ENCODE measurements at places on chromosomes 7 and 10. TPM values are rescaled to one million over a fixed set of nuclear protein-coding genes. Genes with fewer than 3 reads are reported as not detected.

Gene FLNC
- polyA plus RNA-seq, result 823 TPM

Gene OR13A1
- not detected for polyA plus RNA-seq

Gene SEMA3D
- polyA plus RNA-seq, result 12.3 TPM

Gene TRIM73
- polyA plus RNA-seq, result 5.2 TPM

Gene SPDYE18
- 0.34 TPM for polyA plus RNA-seq

Gene AUTS2
- polyA plus RNA-seq, result 80.5 TPM

Gene SFRP4
- 7.8 TPM for polyA plus RNA-seq

Gene GFRA1
- polyA plus RNA-seq, result 33.4 TPM

Gene ZKSCAN5
- polyA plus RNA-seq, result 10.2 TPM

Gene OR2A5
- not detected for polyA plus RNA-seq

Gene RBP3
- polyA plus RNA-seq, result 0.12 TPM

Gene SPDYE2
- polyA plus RNA-seq, result 14.8 TPM

Gene C10orf105
- 0.50 TPM for polyA plus RNA-seq

Gene ZNF365
- not detected for polyA plus RNA-seq

Gene SPDYE9
- polyA plus RNA-seq, result 1.9 TPM

Gene AKR1C1
- 8.4 TPM for polyA plus RNA-seq

Gene ARHGEF35
- polyA plus RNA-seq, result 1.3 TPM

Gene ADAM22
- 11.9 TPM for polyA plus RNA-seq

Gene ACTL6B
- polyA plus RNA-seq, result not detected

Gene CAMK2B
- 17.7 TPM for polyA plus RNA-seq

Gene SPRN
- 4.6 TPM for polyA plus RNA-seq

Gene TAS2R3
- polyA plus RNA-seq, result 0.66 TPM

Gene PTER
- polyA plus RNA-seq, result 7.1 TPM

Gene RBM20
- polyA plus RNA-seq, result 14.0 TPM

Gene FAM237B
- not detected for polyA plus RNA-seq

Gene IFIT2
- polyA plus RNA-seq, result 8.0 TPM

Gene SHTN1
- 7.0 TPM for polyA plus RNA-seq
